Sigmoid colon (tissue), 7 donors: ENCODE measurements at places on chromosomes 11 and 22. TPM values are rescaled to one million over a fixed set of nuclear protein-coding genes. Genes with fewer than 3 reads are reported as not detected.

GRCh38 chr11:115892016-115892415 is 387.8 kb upstream of the CADM1 start:
- DNase-seq: no peak

CDK2AP2 gene
- total RNA-seq: 32.9 TPM

- DNase-seq: peak; percentile 78
These were observed 15.6 kb upstream of the LYVE1 start for GRCh38 chr11:10584071-10584501.

BLID gene
- total RNA-seq: 2.1 TPM

DNA sequence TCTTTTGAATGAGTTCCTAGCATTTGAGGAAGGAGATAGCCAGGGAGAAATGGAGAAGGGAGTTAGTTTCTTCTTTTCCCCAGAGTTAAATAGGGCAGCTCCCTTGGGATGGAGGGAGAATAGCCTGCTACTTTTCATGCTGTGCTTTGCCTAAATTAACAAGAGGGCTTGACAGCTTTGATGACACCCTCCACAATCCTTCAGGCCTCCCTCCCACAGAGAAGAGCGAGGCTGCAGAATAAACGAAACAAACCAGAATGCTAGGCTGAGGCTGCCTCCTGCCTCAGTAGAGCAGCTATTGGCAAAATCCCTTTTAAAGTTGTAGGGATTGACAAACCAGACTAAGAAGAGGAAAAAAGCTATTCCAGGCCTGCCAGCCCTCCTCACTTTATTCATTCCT is 94.6 kb downstream of the C11orf58 start:
- no peak for DNase-seq

GRCh38 chr22:31241200-31241599 is 29.1 kb downstream of the LIMK2 start:
- no peak for DNase-seq

- peak; percentile 83 for DNase-seq
These were observed 29.1 kb upstream of the TXNRD2 start for GRCh38 chr22:19970479-19971275.

LRRC74B gene
- total RNA-seq: not detected

- DNase-seq: no peak
These were observed 9.5 kb downstream of the MACROD1 start for GRCh38 chr11:64156235-64157011.

DNA sequence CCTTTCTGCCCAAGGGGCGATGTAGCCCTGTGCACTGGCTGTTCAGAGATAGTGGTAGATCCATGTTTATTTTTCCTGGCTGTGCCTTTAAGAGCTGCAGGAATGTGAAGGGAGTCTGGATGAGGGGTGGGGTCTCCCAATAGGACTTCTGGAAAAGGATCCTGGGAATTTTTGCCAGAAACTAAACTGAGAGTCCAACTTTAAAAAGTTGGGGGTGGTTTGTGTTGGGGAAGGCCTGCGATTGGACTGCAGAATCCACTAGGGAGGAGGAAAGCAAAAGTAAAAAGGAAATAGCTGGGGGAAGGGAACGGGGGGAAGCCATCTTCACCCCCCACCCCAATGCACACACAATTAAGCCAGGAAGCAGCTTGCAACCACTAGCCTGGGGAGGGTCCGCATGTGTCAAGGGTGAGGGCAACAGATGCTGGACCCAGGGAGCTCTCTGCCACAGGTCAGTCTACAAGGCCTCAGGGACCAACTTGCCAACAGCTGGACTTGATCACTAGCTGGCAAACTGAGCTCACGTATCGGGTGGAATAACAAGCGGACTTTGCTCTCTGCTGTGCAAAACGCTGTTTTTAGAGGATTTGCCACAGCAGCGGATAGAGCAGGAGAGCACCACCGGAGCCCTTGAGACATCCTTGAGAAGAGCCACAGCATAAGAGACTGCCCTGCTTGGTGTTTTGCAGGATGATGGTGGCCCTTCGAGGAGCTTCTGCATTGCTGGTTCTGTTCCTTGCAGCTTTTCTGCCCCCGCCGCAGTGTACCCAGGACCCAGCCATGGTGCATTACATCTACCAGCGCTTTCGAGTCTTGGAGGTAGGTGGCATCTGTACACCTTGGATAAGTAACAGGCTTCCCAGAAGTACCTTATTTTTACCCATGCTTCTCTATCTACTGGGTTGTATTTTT is at the start of gene OLFML1:
Gene OLFML1, plus strand, starts transcription at position 321 of the 912 bp plus-strand sequence. Its CDS starts 370 bp downstream, at position 691.
- no peak for DNase-seq
